ENCODE measurements at places on chromosomes 2 and 18.

- DNase-seq: no peak
Observed at GRCh38 chr2:105102001-105102400, 64.1 kb downstream of the MRPS9 start.

GRCh38 chr2:126515471-126515870, 140.5 kb upstream of the GYPC start:
- DNase-seq: no peak

DNA sequence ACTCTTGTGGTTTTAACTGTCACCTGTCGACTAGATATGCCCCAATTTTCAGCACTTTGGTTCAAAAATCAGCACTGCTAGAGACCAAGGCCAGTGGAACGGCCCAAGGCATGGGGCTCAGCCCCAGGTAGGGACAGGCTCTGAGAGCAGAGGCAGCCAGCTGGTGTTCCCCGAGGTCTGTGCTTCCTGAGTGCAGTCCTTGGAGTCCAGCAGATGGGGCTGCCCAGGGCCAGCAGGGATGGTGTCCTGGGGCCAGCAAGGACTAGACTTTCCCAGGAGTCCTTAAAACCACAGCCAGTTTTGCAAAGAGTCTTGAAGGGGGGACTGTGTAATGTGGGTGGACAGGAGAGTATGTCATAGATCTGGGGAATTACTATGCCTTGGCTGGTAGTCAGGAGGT, 56.3 kb downstream of the POMC start:
- DNase-seq: no peak

- DNase-seq: no peak
Observed at GRCh38 chr18:60560071-60560470, 187.5 kb upstream of the MC4R start.

DNA sequence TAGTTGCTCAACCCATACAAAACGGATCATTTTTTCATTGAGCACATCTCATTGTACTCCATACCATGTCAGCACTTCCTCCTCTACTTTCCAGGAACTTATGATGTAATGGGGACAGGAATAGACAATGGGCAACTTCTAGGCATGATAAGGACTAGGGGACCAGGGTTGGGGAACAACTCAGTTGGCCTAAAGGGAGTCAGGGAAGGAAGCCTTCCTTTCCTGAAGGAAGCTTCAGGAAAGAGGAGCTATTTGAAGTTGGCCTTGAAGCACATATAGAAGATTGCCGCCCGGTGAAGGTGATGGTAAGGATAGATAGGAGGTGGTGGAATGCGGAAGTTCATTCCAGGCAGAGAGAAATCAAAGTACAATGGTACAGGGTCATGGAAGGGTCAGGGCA, 283.9 kb downstream of the SLC8A1 start:
- DNase-seq: no peak

DNA sequence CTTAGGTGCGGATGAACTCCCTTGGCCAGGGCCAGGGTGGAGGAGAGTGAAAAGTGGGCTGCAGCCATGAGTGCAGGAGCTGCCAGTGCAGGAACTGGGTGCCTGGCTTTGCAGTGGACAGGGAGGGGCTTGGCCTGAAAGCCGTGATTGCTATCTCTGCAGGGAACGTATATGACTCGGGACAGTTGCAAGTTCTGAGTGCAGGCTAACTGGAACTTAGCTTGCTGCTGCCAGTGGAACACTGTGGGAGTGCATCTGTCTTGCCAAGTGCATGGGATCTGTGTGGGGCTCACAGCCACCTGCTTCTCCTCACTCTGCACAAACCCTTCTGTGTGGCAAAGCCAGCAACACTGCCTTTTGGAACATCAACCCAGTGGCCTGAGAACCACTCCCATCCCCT, 36.9 kb downstream of the FLACC1 start:
- no peak for DNase-seq

Measured in vagina (tissue), 2 donors.